Activated naive CD8-positive, alpha-beta T cell treated with anti-CD3 and anti-CD28 coated beads, Interleukin-2, amount 10 ng/mL, durations not matched to agents 7 days and 5 days (primary cell): ENCODE measurements at places on chromosomes 11 and 22. TPM values are rescaled to one million over a fixed set of nuclear protein-coding genes. Genes with fewer than 3 reads are reported as not detected.
A peak's percentile ranks its signal among the peaks of the same experiment; 100 is the strongest.

DNA sequence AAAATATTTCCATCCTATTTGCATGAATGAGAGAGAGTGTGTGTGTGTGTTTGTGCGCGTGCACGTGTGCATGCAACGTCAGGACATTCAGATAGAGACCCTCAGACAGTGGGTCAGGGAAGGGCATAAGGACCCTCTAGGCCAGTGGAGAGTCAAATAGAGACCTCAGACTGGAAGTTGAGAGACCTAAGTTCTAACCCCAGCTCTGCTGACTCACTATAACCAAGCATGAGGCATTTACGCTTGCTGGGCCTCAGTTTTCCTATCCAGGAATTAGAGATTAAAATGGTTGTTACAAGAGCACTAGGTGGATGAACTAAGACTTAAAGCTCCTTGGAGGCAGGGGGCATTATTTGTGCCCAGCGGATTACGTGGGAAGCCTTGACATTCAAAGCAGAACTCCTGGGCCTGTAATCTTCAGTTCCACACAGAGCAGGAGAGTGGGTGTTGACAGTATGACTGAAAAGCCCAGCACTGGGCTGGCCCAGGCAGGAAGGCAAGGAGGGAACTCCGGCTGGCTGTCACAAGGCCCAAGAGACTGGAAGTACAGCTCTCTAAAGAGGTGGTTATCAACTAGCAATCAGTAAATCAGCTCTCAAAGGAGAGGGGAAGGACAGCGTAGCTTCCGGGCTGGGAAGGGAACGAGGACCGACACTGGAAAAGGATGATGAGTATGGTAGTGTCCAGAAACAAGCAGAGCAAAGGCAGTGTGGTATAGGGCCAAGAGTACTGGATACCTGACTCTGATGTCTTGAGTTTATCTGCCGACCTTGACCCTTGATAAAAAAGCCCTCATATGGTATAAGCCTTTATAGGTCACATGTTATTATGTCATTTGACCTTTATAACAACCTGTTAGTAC, 9.2 kb downstream of the RHOG start:
- H3K4me1 ChIP-seq, result peaks cover 66% of the 10 kb centered on the region
- DNase-seq, result no peak
- peak overlapping the region; percentile 75 for H3K27ac ChIP-seq
- H3K4me3 ChIP-seq, result peak overlapping the region; percentile 31
- peaks cover 42% of the 10 kb centered on the region for H3K36me3 ChIP-seq

DNA sequence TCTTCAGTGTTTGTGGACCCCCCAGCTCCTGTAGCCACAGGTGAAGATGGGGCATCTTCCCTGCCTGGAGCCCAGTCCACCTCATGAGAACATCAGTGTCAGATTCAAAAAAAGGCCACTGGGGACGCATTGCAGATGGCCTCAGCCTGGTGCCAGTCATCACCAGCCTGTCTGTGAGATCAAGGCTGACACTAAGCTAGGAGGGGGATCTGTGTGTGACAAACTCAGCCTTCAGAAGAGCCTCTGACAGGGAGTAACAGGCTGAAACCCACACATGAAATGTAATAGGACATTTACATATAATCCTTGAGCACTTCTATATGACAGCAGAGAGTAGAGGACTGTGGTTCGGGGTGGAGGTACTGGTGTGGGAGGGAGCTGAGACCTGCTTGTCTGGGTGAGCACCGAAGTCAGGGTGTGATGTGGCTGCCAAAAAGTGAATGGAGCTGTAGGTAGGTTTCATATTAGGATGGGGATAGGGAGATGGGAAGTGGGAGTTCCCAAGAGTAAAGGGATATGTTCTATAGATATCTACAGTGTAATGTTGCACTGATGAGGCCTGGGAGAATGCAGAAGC, 20.5 kb upstream of the CCDC134 start:
- peak overlapping the region; percentile 96 for H3K27ac ChIP-seq
- peaks cover 8% of the 10 kb centered on the region for H3K36me3 ChIP-seq
- H3K27me3 ChIP-seq, result no peaks in the 10 kb centered on the region
- H3K4me1 ChIP-seq, result peaks cover 39% of the 10 kb centered on the region

DNA sequence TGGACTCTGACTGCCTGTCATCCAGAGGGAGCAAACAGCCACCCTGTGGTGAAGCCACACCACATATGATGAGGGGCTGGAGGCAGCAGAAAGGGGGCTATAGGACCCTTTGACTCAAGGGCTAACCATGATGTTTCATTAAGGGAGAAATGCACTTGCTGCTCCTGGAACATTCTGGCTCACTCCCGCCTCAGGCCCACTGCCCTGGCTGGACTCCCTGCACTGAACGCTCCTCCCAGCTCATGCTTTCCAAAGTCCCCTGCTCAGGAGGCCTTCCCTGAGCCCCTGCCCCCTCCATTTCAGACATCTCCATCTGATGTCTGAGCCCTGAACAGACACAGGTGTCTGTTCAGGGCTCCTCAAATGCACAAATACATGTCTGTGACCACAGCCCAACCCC, 69.1 kb downstream of the CDKN1C start:
- DNase-seq, result no peak
- no peak overlapping the region for H3K27ac ChIP-seq
- H3K4me1 ChIP-seq, result peaks cover 18% of the 10 kb centered on the region
- H3K27me3 ChIP-seq, result no peaks in the 10 kb centered on the region
- H3K36me3 ChIP-seq, result peaks cover 18% of the 10 kb centered on the region

- H3K27ac ChIP-seq, result no peak overlapping the region
- H3K4me3 ChIP-seq, result no peak overlapping the region
- H3K27me3 ChIP-seq, result peaks cover 7% of the 10 kb centered on the region
Measured at GRCh38 chr11:57210781-57211180, 26.3 kb downstream of the APLNR start.

ACTN3 gene
- 0.11 TPM for total RNA-seq

MUC6 gene
- not detected for total RNA-seq
